ENCODE measurements at places on chromosomes 2 and 18.

DNA sequence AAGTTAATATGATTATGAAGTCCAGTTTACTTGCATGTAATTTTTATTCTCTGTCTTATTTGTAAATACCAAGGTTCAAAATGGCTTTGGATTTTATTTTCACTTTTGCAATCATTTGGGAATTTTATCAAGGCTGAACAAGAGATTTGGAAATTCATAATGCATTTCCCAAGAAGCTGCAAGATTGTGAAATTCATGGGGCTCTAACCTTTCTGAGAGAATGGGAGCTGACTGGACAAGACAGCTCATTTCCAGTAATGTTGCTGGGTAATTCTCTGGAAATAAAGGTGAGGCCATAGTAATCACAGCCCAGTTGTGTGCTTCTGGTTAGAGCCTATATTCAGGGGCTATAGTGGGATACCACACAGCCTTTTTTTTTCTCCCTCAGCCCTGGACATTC, 21.5 kb upstream of the NABP1 start:
- no peak for DNase-seq
- peaks cover 6% of the 10 kb centered on the region for H3K4me1 ChIP-seq
- no peak overlapping the region for H3K4me3 ChIP-seq
- H3K27ac ChIP-seq = no peak overlapping the region
- H3K27me3 ChIP-seq = no peaks in the 10 kb centered on the region

GRCh38 chr2:121288454-121289231, 3.6 kb upstream of the TFCP2L1 start:
- H3K36me3 ChIP-seq = no peaks in the 10 kb centered on the region
- no peak overlapping the region for H3K27ac ChIP-seq
- peaks cover 3% of the 10 kb centered on the region for H3K4me1 ChIP-seq

- no peak overlapping the region for H3K27ac ChIP-seq
- no peaks in the 10 kb centered on the region for H3K27me3 ChIP-seq
- peaks cover 25% of the 10 kb centered on the region for H3K4me1 ChIP-seq
- no peaks in the 10 kb centered on the region for H3K36me3 ChIP-seq
- DNase-seq = peak; percentile 76
- H3K4me3 ChIP-seq = no peak overlapping the region
These were observed 173.8 kb upstream of the HDAC4 start for GRCh38 chr2:239574434-239575156.

DNA sequence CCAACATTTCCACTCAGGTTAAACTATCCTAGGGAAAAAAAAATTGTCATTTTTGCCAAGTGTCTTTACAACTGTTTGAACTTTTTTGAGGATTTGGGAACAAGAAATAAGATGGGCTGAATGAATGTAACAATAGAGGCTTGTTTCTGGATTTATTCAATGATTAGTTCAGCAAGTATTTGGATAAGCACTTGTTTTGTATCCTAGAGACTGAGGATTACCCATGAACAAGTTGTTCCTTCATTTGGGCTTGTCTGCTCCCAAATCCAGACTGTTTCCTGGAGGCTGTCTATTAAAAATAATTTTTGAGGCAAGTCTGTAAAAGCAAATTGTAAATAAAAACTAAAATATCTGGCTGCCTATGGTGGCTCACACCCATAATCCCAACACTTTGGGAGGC, 62.0 kb upstream of the CSRNP3 start:
- H3K36me3 ChIP-seq = no peaks in the 10 kb centered on the region
- H3K4me1 ChIP-seq = peaks cover 25% of the 10 kb centered on the region
- H3K27ac ChIP-seq = no peak overlapping the region
- H3K4me3 ChIP-seq = no peak overlapping the region

- H3K4me3 ChIP-seq = no peak overlapping the region
- no peak for DNase-seq
- H3K4me1 ChIP-seq = no peaks in the 10 kb centered on the region
- H3K27me3 ChIP-seq = no peaks in the 10 kb centered on the region
- no peaks in the 10 kb centered on the region for H3K36me3 ChIP-seq
These were observed 576.7 kb upstream of the ZEB2 start for GRCh38 chr2:145096582-145096981.

- no peak overlapping the region for H3K4me3 ChIP-seq
- peaks cover 13% of the 10 kb centered on the region for H3K4me1 ChIP-seq
- H3K27me3 ChIP-seq = no peaks in the 10 kb centered on the region
- H3K27ac ChIP-seq = no peak overlapping the region
- H3K36me3 ChIP-seq = no peaks in the 10 kb centered on the region
- no peak for DNase-seq
These were observed 36.3 kb downstream of the BMP10 start for GRCh38 chr2:68834737-68835376.

DNA sequence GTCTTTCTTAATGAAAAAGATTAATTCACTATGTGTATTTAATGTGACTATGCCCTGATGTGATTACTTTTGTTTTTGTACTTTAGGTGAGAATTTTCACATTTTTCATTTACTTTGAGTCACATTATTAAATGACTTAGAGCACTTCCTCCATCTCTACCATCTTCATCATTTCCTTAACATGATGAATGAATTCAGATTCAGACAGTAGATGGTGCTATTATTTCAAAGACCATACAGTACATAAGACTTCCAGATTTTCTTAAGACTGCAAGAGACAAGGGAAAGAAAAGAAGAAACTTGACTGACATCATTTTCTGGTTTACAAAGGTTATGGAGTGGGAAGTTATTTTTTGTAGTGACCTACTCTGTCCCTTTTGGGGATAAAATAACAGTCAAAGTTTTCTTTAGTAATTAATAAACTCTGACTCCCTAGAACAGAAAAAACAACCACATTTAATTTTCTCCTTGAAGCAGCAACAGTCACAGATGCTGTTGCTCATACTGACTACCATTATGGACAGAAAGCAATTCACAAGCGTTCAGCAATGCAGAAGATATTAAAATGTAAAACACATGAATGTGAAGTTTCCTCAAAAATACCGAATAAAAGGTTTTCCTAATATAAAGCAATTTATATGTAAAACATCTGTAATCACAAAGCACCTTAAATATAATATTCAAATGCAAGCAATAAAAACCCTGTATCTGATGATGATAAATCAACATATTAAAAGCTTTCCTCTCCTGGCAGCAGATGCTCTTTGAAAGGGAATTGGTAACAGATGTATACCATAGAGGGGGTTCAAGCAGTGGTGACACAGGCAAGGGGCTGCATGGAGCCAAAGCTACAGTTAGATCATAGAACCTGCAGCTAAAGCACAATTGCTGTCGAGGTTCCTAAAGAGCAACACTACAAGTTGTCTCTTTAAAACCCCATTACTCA, 1010.9 kb upstream of the NXPH2 start:
- peak; percentile 49 for DNase-seq
- no peaks in the 10 kb centered on the region for H3K36me3 ChIP-seq
- H3K27me3 ChIP-seq = no peaks in the 10 kb centered on the region
- no peak overlapping the region for H3K4me3 ChIP-seq
- H3K4me1 ChIP-seq = peaks cover 6% of the 10 kb centered on the region

GRCh38 chr2:138026111-138027020, 62.1 kb downstream of the HNMT start:
- no peak overlapping the region for H3K27ac ChIP-seq
- H3K4me1 ChIP-seq = no peaks in the 10 kb centered on the region
- H3K4me3 ChIP-seq = no peak overlapping the region
- DNase-seq = no peak
- H3K36me3 ChIP-seq = no peaks in the 10 kb centered on the region
- H3K27me3 ChIP-seq = no peaks in the 10 kb centered on the region

DNA sequence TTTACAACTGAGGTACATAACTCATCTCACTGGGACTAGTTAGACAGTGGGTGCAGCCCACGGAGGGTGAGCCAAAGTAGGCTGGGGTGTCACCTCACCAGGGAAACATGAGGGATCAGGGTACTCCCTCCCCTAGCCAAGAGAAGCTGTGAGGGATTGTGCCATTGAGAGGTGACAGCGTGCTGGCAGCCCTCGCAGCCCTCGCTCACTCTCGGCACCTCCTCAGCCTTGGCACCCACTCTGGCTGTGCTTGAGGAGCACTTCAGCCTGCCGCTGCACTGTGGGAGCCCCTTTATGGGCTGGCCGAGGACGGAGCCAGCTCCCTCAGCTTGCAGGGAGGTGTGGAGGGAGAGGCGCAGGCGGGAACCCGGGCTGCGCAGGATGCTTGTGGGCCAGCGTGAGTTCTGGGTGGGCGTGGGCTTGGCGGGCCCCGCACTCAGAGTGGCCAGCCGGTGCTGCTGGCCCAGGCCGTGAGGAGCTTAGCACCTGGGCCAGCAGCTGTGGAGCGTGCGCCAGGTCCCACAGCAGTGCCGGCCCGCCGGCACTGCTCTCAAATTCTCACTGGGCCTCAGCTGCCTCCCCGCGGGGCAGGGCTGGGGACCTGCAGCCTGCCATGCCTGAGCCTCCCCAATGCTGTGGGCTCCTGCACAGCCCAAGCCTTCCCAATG, 44.5 kb upstream of the FAM110C start:
- H3K27ac ChIP-seq = no peak overlapping the region
- no peaks in the 10 kb centered on the region for H3K4me1 ChIP-seq
- H3K4me3 ChIP-seq = no peak overlapping the region
- no peaks in the 10 kb centered on the region for H3K27me3 ChIP-seq

DNA sequence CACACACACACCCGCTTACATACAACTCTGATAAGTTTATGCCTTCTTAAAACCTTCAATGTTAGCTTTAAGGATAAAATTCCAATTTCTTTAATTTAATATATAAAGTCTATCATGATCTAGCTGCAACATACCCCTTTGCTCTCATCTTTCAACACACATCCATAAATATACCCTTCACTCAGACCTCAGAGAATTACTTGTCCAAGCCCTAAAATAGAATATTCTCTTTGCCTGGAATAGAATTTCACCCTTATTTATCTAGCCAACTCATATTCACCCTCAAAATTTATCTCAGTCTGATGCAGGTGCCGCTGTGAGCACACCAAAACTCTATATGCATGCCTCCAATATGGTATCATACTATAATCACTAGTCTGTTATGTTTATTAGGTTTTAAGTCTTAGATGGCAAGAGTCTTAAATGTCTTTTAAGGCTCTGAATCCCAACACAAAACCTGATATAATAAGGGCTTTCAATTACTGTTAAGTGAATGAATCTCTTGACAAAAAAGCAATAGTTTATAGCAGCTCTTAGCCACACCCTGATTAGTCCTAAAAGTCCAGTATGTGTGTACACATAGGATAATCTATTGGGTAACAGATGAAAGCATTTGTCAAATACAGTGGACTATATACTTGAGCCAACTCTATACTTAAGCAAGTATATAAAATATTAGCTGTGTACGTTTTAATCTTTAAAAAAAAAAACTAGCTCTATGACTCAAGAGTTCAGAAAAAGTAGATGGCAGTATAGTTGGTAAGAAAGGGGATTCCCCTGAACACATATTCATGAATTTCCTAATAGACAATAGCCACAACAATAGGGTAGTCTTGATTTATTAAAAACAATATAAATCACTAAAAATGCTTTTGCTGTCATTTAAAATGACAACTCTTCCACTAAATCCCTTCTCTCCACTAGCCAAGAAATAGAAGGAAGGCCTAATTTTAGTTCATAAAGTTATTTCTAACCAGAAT, 144.5 kb downstream of the EXOC6B start:
- peaks cover 11% of the 10 kb centered on the region for H3K36me3 ChIP-seq
- H3K27ac ChIP-seq = no peak overlapping the region
- peaks cover 9% of the 10 kb centered on the region for H3K4me1 ChIP-seq
- H3K4me3 ChIP-seq = no peak overlapping the region
- DNase-seq = no peak
- no peaks in the 10 kb centered on the region for H3K27me3 ChIP-seq

GRCh38 chr2:233116946-233117345, 56.8 kb downstream of the INPP5D start:
- no peaks in the 10 kb centered on the region for H3K4me1 ChIP-seq
- H3K27ac ChIP-seq = no peak overlapping the region
- 0 out of 2 replicates have a peak, but pooled peaks cover 4% of the 10 kb centered on the region for H3K27me3 ChIP-seq
- H3K4me3 ChIP-seq = no peak overlapping the region
- no peaks in the 10 kb centered on the region for H3K36me3 ChIP-seq

DNA sequence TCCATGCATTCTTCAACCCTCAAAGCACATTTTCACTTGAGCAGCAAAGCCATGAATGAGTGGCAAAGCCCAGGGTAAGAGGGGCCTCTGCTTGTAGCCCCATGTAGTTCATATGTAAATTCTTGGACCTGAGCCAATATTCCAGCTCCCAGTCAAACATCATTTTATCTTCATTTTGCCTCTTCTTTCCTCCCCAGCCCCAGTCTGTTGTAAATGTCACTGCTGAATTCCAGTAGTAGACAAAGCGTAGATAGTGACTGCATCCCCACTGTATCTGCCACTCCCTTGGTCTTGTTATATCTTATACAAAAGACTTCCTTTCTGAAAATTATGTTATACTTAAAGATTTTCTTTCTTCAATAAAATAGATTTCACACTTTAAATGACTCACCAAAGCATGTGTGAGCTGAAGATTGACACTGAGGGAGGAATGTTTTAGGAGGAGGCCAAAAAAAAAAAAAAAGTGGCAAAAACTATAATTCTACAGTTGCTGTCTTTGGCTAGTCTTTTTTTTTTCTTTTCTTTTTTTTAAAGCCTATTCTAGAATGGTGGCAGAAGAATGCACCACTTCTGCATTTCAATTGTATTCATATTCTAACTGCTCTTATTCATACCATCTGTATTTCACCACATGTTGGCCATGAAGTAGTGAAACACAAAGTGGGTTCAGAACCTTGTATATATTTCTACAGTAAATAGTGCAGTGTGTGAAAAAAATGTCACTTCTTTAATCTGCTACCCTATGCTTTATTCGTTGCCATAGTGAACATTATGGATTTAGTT, 306.1 kb downstream of the CPS1 start:
- no peaks in the 10 kb centered on the region for H3K4me1 ChIP-seq
- H3K27ac ChIP-seq = no peak overlapping the region
- H3K36me3 ChIP-seq = no peaks in the 10 kb centered on the region
- no peak for DNase-seq
- H3K27me3 ChIP-seq = no peaks in the 10 kb centered on the region

GRCh38 chr2:222864296-222864695, 3.5 kb downstream of the ACSL3 start:
- H3K4me3 ChIP-seq = no peak overlapping the region
- H3K36me3 ChIP-seq = no peaks in the 10 kb centered on the region
- H3K27me3 ChIP-seq = no peaks in the 10 kb centered on the region

DNA sequence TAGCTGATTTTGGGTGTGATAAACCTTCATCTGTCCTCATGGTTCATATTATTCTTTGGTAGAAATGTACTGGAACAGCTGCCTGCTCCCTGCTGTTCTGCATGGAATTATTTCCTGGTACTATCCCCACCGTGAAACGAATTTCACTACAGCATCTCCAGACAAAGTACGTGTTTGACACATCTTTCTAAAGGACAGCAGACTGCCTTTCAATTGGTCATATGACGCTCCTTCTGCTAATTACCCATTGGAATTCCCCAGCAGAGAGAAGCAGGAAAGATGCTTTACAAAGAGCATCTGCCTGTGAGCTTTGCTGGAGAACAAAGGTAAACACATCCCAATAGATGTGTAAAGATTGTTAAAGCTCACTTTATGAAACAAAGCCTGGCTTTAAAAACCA, 4.4 kb upstream of the RFX8 start:
- H3K4me3 ChIP-seq = no peak overlapping the region
- H3K27ac ChIP-seq = no peak overlapping the region
- H3K36me3 ChIP-seq = no peaks in the 10 kb centered on the region
- H3K4me1 ChIP-seq = peaks cover 11% of the 10 kb centered on the region
- no peaks in the 10 kb centered on the region for H3K27me3 ChIP-seq
- no peak for DNase-seq
